Activated CD4-positive, alpha-beta T cell treated with anti-CD3 and anti-CD28 coated beads for 36 hours (primary cell): ENCODE measurements at places on chromosomes 13 and 19.
A peak's percentile ranks its signal among the peaks of the same experiment; 100 is the strongest.

GRCh38 chr13:50910485-50910805 is 854 bp downstream of the RNASEH2B start:
- peak overlapping the region; percentile 95 for H3K4me3 ChIP-seq
- DNase-seq, result no peak
- peaks cover 28% of the 10 kb centered on the region for H3K4me1 ChIP-seq
- peaks cover 2% of the 10 kb centered on the region for H3K36me3 ChIP-seq
- H3K27me3 ChIP-seq, result no peaks in the 10 kb centered on the region

GRCh38 chr13:73171926-73172325 is 113.1 kb downstream of the KLF5 start:
- H3K4me1 ChIP-seq, result peaks cover 3% of the 10 kb centered on the region
- H3K4me3 ChIP-seq, result no peak overlapping the region
- no peaks in the 10 kb centered on the region for H3K27me3 ChIP-seq
- no peak overlapping the region for H3K27ac ChIP-seq

- no peaks in the 10 kb centered on the region for H3K36me3 ChIP-seq
- no peaks in the 10 kb centered on the region for H3K27me3 ChIP-seq
- DNase-seq, result no peak
- no peak overlapping the region for H3K27ac ChIP-seq
Observed at GRCh38 chr13:62357887-62358645, 942.4 kb upstream of the PCDH20 start.

DNA sequence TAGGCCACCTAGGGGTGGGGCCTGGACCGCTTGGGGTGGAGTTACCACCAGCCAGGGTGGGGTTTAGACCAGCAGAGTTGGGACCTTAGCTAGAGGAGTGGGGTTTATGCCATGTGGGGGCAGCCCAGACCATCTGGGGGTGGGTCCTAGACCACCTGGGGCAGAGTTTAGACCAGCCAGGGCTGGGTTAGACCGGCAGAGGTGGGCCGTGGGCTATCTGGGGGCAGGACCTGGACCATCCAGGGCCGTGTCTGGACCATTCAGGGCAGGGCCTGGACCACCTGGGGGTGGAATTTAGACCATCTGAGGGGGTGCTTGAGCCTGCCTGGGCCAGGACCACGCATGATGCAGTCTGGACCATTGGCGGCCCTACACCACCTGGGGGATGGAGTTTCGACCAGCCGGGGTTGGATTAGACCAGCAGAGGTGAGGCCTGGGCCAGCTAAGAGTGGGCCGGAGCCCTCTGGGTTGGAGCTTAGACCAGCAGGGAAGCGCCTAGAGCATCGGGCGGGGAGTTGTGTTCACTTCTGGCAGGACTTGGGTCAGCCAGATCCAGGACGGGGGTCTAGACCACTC is 10.0 kb upstream of the CACNG6 start:
- peaks cover 44% of the 10 kb centered on the region for H3K27me3 ChIP-seq
- no peak overlapping the region for H3K4me3 ChIP-seq
- DNase-seq, result no peak
- H3K27ac ChIP-seq, result no peak overlapping the region
- H3K4me1 ChIP-seq, result peaks cover 30% of the 10 kb centered on the region

GRCh38 chr13:36837354-36838092 is 18.5 kb downstream of the RFXAP start:
- H3K4me1 ChIP-seq, result peaks cover 5% of the 10 kb centered on the region
- H3K4me3 ChIP-seq, result no peak overlapping the region
- no peak for DNase-seq
- H3K36me3 ChIP-seq, result peaks cover 2% of the 10 kb centered on the region
- no peaks in the 10 kb centered on the region for H3K27me3 ChIP-seq

DNA sequence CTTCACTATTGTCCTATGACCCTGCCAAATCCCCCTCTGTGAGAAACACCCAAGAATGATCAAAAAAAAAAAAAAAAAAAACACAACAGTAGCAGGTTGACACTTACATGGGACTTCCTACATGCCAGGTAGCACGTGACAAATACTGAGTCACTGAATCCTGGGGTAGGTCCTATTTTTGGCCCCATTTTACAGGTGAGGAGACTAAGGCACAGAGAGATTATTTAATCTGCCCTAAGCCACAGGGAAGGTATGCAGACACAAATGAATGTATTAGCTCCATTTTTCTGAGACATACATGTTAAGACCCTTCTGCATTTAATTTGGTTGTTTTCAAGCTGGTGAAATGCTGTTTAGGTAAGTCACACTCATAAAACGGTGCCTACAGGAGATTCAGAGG is 15.7 kb downstream of the ZNF575 start:
- H3K4me3 ChIP-seq, result no peak overlapping the region
- DNase-seq, result no peak
- H3K36me3 ChIP-seq, result peaks cover 12% of the 10 kb centered on the region
- H3K4me1 ChIP-seq, result no peaks in the 10 kb centered on the region
- no peaks in the 10 kb centered on the region for H3K27me3 ChIP-seq

DNA sequence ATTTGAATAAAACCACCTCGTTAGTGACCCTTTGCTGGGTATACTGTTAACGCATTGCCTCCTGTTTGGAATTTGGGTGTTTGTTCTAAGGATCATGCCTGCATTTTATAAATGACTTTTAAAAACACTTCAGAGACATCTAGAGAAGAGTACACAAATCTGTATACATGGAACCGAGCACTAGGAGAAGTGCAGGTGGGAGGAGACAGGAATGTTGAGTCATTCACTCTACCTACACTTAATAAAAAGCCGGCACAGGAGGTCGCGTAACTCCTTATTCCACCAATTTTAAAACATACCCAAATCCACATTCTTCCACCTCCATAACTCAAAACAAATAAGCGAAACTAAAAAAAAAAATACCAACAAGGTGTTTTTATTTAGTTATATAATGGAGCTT is 48.6 kb downstream of the FGF9 start:
- no peak overlapping the region for H3K27ac ChIP-seq
- H3K27me3 ChIP-seq, result peaks cover 24% of the 10 kb centered on the region
- DNase-seq, result no peak
- no peaks in the 10 kb centered on the region for H3K4me1 ChIP-seq
- no peak overlapping the region for H3K4me3 ChIP-seq

DNA sequence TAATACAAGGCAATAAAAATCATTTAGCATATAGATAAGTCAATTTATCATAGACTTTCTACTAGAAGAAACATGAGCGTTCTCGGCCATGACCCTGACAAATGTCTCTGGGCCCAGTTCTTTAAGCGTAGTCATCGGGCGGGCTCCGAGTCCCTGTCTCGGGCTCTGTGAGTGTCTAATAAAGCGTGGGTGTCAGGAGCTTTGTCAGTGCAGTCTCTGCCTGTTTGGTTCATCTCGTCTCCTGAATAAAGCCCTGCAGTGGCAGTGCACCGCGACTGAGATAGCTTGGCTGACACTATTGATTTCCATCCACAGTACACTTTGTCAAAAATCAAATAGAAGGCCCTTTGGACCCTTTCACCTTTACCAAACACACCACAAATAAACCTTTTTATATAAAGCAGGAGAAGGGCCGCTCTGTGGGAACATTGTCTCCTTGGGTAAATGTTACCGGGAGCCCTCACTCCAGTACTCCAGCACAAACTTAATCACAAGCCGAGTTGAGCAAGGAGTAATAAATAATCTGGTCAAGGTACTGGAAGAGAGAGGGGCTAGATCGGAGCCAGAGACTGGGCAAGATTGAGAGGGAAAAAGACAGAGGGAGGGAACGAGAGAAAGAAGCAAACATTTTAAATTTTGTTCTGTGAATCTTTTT is 368.2 kb upstream of the TSHZ3 start:
- H3K4me1 ChIP-seq, result no peaks in the 10 kb centered on the region
- DNase-seq, result no peak
- H3K4me3 ChIP-seq, result no peak overlapping the region

DNA sequence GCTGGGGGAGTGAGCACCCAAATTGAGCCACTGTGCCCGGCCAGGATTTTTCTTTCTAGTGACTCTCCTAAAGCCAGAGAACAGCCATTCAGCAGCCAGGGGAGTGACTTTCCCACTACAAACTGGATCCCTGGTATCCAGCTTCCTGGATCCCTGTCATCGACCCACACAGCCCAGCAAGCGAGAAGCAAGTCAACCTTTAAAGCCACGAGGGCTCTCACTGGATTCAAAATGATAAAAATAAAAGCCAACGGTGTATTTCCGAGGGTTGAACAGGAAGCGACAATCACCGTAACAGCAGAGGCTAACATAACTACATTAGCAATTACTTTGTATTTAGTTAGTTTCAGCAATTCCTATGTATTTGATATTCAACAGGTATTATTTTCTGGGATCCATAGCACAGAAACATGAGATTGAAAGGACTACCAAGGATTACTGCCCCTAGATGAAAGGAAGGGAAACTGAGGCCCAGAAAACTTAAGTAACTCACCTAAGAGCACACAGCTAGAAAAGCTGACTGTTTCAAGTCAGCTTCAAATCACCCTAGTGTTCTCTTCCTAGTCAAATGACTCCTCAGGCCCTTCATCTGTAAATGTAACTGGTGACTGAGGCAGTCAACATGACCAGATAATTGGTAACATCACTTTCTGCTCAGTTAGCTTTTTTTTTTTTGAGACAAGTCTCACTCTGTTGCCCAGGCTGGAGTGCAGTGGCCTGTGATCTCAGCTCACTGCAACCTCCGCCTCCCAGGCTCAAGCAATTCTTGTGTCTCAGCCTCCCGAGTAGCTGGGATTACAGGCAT is 2.7 kb downstream of the RFX1 start:
- no peaks in the 10 kb centered on the region for H3K27me3 ChIP-seq
- DNase-seq, result peak; percentile 49
- H3K4me1 ChIP-seq, result peaks cover 53% of the 10 kb centered on the region
- peak overlapping the region; percentile 60 for H3K4me3 ChIP-seq
- H3K27ac ChIP-seq, result peak overlapping the region; percentile 96

- peaks cover 53% of the 10 kb centered on the region for H3K27me3 ChIP-seq
- no peaks in the 10 kb centered on the region for H3K36me3 ChIP-seq
- H3K4me3 ChIP-seq, result peak overlapping the region; percentile 21
- no peak for DNase-seq
Observed at GRCh38 chr13:27952876-27953675, 16.0 kb downstream of the CDX2 start.

- peaks cover 18% of the 10 kb centered on the region for H3K27me3 ChIP-seq
- H3K27ac ChIP-seq, result no peak overlapping the region
- no peak for DNase-seq
- H3K4me1 ChIP-seq, result no peaks in the 10 kb centered on the region
- no peaks in the 10 kb centered on the region for H3K36me3 ChIP-seq
Observed at GRCh38 chr13:39531646-39532045, 71.3 kb downstream of the LHFPL6 start.

DNA sequence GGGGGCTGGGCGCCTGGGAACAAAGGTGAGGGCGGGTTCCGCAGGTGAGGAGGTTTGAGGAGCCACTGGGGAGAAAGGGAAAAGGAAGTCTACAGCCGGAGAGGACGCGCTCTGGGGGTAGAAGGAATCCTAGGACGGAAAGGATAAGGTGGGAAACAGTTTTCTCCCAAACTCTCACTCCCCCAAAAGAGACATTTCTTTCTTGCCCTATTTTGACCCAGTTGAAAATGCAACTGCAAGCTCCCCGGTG is 651 bp upstream of the POLR1D start:
- H3K4me3 ChIP-seq, result peak overlapping the region; percentile 92
- peak overlapping the region; percentile 91 for H3K27ac ChIP-seq
- peaks cover 34% of the 10 kb centered on the region for H3K36me3 ChIP-seq
- peaks cover 55% of the 10 kb centered on the region for H3K4me1 ChIP-seq
- no peaks in the 10 kb centered on the region for H3K27me3 ChIP-seq
- DNase-seq, result no peak

GRCh38 chr19:6103217-6103644 is 7.1 kb downstream of the RFX2 start:
- DNase-seq, result no peak
- H3K27me3 ChIP-seq, result peaks cover 3% of the 10 kb centered on the region
- no peak overlapping the region for H3K27ac ChIP-seq
- peaks cover 11% of the 10 kb centered on the region for H3K4me1 ChIP-seq

DNA sequence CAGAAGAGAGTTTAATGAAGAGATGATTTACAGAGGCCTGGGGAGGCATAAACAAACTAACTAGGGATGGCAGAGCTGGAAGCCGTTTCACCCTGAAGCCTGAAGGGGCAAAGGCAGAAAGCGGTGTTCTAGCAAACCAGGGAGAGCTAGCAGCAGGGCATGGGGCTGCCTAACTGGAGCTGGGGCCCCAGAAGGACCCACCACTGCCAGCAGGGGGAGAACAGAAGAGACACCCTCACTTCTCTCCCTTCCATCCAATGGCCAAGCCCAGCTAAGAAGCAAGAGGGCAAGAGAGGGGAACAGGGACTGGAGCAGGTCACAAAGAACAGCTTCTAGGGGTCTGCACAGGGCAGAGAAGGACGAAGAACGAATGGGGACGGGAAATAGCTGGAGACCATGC is 195.5 kb downstream of the KATNAL1 start:
- H3K27ac ChIP-seq, result no peak overlapping the region
- no peaks in the 10 kb centered on the region for H3K27me3 ChIP-seq
- no peaks in the 10 kb centered on the region for H3K36me3 ChIP-seq
- DNase-seq, result peak; percentile 30
- H3K4me3 ChIP-seq, result no peak overlapping the region

DNA sequence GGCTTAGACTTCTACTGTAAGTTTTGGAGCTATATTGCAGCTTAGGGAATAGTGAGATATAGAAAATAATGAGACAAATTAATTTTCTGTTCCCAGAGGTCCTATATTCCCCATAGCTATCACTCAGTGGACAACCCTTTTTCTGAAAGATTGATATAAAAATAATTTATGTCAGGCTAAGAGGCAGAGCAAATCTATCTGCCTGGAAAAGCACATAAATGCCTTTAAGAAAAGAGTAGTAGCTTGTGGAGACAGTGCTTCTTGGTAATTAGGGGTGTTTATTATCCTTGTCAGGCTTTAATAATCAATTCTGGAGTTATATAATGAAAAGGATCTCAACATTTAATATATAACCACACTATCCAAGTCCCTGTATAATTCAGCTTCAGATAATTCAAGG is 1162.8 kb upstream of the PCDH20 start:
- H3K4me3 ChIP-seq, result no peak overlapping the region
- no peaks in the 10 kb centered on the region for H3K4me1 ChIP-seq
- H3K27ac ChIP-seq, result no peak overlapping the region
- no peaks in the 10 kb centered on the region for H3K36me3 ChIP-seq
- no peaks in the 10 kb centered on the region for H3K27me3 ChIP-seq

GRCh38 chr19:6092329-6093286 is 17.7 kb downstream of the RFX2 start:
- no peak overlapping the region for H3K4me3 ChIP-seq
- no peaks in the 10 kb centered on the region for H3K36me3 ChIP-seq
- H3K4me1 ChIP-seq, result peaks cover 4% of the 10 kb centered on the region

- no peaks in the 10 kb centered on the region for H3K27me3 ChIP-seq
- peaks cover 24% of the 10 kb centered on the region for H3K4me1 ChIP-seq
- no peak overlapping the region for H3K27ac ChIP-seq
- no peak for DNase-seq
Observed at GRCh38 chr13:40123962-40124632, 468.6 kb downstream of the COG6 start.
